Spinal cord (tissue), 10 donors: ENCODE measurements at places on chromosomes 12 and 14.

- H3K36me3 ChIP-seq: no peaks in the 10 kb centered on the region
- H3K4me3 ChIP-seq: no peak overlapping the region
- no peaks in the 10 kb centered on the region for H3K4me1 ChIP-seq
- H3K27me3 ChIP-seq: no peaks in the 10 kb centered on the region
- no peak for DNase-seq
Measured at GRCh38 chr12:8887285-8887715, 27.0 kb upstream of the PHC1 start.

GRCh38 chr12:112868459-112869041 is 38.2 kb upstream of the OAS1 start:
- no peak overlapping the region for H3K4me3 ChIP-seq
- peaks cover 5% of the 10 kb centered on the region for H3K36me3 ChIP-seq
- H3K27me3 ChIP-seq: no peaks in the 10 kb centered on the region
- no peaks in the 10 kb centered on the region for H3K4me1 ChIP-seq

DNA sequence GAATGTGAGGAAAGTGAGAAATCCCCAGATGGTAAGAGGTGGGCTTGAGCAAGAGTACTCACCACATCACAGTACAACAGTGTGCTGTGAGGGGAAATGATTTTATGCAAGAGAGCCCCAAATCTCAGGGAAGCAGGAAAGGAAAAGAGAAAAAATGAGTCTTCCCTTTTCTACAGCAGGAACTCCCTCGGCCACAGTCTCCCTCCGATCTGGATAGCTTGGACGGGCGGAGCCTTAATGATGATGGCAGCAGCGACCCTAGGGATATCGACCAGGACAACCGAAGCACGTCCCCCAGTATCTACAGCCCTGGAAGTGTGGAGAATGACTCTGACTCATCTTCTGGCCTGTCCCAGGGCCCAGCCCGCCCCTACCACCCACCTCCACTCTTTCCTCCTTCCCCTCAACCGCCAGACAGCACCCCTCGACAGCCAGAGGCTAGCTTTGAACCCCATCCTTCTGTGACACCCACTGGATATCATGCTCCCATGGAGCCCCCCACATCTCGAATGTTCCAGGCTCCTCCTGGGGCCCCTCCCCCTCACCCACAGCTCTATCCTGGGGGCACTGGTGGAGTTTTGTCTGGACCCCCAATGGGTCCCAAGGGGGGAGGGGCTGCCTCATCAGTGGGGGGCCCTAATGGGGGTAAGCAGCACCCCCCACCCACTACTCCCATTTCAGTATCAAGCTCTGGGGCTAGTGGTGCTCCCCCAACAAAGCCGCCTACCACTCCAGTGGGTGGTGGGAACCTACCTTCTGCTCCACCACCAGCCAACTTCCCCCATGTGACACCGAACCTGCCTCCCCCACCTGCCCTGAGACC is 7.8 kb downstream of the ATN1 start:
- H3K4me1 ChIP-seq: peaks cover 35% of the 10 kb centered on the region
- peak overlapping the region; percentile 1 for H3K27ac ChIP-seq
- no peak for DNase-seq
- H3K36me3 ChIP-seq: peaks cover 67% of the 10 kb centered on the region
- no peak overlapping the region for H3K4me3 ChIP-seq
- H3K27me3 ChIP-seq: no peaks in the 10 kb centered on the region

GRCh38 chr12:105164068-105164467 is 56.5 kb downstream of the WASHC4 start:
- DNase-seq: no peak
- H3K4me1 ChIP-seq: no peaks in the 10 kb centered on the region
- no peak overlapping the region for H3K4me3 ChIP-seq
- no peaks in the 10 kb centered on the region for H3K27me3 ChIP-seq
- H3K36me3 ChIP-seq: peaks cover 7% of the 10 kb centered on the region
